DMS79 treated with DMSO at 0.1 percent for 48 hours (cell line): ENCODE measurements at places on chromosomes 11 and 22.

DNA sequence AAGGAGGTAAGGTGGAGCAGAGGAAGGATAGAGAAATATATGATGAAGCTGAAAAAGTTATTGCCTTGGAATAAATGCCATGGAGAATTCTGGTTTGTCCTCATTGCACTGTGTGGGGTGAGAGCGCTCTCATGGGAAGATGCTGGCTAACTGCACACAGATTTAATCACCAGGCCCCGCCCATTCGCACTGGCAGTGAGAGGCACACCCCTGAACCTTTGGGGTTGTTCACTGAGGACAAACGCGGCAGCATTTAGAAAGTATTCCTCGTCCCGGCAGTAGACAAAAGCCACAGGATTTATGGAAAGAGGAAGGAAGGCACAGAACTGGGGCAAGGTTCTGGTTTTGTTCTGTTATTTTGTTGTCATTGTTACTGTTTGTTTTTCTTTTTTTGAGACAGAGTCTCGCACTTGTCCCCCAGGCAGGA lies 70.2 kb downstream of the MED15 start:
- no peak for DNase-seq

DNA sequence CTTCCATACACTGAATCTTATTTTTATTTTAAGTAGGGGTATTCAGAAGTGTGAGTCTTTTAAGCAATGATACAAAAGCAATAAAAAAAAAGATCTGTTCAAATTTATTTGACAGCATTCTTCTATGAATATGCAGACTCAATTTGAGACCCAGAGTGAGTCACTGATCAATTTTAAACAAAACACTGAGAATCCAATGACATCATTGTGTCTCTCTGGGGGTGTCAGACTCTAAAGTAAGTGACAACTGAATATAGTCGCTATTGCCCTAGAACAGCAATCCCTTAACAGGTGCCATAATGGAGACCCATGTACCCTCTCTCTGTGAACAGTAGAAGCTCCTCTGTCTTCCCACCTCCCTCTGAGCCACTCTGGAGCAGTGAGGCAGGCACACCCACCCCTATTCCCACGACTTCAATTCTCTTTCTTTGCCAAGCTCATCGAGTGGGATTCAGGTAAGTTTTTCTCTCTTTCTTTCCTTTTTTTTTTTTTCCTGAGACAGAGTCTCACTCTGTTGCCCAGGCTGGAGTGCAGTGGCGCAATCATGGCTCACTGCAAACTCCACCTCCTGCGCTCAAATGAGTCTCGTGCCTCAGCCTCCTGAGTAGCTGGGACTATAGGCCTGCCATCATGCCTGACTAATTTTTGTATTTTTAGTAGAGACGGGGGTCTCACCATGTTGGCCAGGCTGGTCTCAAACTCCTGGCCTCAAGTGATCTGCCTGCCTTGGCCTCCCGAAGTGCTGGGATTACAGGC lies 5.1 kb upstream of the RPS3 start:
- no peak for DNase-seq

GRCh38 chr11:9004183-9004926 lies 554 bp upstream of the NRIP3 start:
- peak; percentile 41 for DNase-seq

DNA sequence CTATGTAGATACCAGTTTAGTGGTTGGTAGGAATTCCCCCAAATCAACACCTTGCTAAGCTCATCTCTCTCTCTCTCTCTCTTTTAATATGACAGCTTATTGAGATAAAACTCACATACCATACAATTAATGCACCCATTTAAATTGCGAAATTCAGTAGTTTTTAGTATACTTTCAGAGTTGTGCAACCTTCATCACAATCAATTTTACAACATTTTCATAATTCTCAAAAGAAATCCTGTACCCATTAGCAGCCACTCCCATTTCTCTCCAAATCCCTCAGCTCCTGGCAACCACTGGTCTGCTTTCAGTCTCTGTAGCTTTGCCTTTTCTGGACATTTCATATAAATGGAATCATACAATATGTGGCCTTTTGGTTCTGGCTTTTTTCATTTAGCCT lies 13.3 kb downstream of the NNMT start:
- DNase-seq, result no peak

DNA sequence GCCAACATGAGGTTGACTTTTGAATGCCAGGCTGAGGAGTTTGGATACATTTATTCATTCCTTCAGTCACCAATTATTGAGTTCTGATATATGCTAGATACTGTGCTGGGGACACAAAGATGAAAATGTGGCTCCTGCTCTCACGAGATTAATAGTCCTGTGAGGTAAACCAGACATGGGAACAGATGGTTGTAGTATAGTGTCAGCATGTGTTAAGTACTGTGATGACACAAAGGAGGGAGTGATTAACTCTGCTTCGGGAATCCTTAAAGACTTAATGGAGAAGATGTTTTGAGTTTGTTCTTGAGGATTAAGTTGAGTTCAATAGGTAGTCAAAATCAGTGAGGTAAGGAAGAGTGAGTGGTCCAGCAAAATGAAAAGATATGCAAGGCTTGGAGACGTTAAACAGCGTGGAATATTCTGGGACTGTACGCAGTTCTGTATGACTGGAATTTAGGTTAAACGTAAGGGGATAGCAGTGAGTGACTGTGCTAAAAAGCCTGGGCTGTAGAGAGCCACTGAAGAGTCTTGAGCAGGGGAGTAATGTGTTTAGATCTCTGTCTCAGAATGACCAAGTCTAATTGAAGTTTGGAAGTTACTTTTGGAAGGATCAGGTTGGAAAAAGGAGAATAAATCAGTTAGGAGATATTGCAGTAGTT lies 11.8 kb downstream of the RNF121 start:
- no peak for DNase-seq

GRCh38 chr11:26891501-26891900 lies 102.4 kb upstream of the FIBIN start:
- no peak for DNase-seq

GRCh38 chr11:79116600-79116999 lies 324.2 kb downstream of the TENM4 start:
- no peak for DNase-seq

DNA sequence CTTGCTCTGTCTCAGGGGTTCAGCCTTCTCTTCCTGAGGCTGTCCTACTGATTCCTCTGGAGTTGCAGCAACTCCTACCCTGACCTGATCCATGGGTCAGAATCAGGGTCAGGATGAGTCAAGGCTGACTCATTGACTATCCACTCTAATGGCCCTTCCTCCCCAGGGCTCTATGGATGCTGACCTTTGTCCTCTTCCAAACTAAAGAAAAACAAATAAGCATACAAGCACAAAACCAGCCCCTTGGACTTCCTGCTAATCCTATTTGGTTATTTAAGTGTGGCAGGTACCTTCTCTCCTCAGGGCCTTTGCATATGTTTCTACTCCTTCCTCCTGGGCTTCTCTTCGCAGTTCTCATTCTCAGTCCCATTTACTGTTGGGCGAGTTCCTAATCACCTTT lies 204.5 kb upstream of the NAV2 start:
- DNase-seq, result no peak

- DNase-seq, result no peak
Measured at GRCh38 chr11:94002226-94002625, 18.9 kb upstream of the HEPHL1 start.

DNA sequence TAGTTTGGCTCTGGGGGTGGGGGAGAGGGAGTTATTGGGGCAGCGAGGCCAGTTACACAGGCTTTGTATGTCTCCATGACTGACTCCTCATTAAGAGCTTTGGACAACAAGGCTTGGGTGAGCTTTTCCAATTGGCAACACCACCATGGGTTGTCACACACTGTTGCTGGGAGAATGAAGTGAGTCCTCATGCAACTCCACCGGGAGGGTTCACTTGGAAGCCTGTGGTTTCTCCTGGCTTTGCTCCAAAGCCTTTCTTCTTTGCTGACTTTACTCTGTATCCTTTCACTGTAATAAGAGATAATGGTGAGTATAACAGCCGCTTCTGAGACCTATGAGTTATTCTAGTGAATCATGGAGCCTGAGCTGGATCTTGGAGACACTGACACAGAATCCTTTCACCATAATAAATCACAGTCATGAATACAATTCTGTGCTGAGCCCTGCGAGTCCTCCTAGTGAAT lies 24.9 kb downstream of the EIF3F start:
- peak; percentile 10 for DNase-seq

GRCh38 chr11:134468081-134468668 lies 56.1 kb upstream of the B3GAT1 start:
- no peak for DNase-seq

- no peak for DNase-seq
Measured at GRCh38 chr11:58693026-58693425, 38.7 kb downstream of the GLYAT start.

- no peak for DNase-seq
Measured at GRCh38 chr11:1930462-1930830, 10.9 kb downstream of the TNNT3 start.

GRCh38 chr11:34044664-34045485 lies 6.7 kb upstream of the CAPRIN1 start:
- no peak for DNase-seq

DNA sequence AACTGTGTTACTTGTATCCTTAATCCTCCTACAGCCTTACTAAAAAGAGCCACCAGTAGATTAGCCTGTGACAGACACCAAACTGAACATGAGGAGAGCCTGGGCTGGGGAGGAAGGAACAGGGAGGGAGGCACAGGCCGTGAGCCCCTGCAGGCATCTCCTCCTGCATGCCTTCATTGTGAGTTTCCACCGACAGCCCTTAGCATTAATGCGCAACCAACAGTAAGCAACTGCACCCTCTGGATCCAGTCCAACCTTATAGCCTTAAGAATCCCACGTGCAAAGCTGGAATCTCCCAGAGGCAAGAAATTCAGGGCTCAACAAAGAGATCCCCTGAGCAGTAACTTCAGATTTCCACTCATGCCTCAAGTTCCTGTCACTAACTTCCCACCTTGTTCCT lies 84.6 kb downstream of the ETS1 start:
- DNase-seq, result no peak

DNA sequence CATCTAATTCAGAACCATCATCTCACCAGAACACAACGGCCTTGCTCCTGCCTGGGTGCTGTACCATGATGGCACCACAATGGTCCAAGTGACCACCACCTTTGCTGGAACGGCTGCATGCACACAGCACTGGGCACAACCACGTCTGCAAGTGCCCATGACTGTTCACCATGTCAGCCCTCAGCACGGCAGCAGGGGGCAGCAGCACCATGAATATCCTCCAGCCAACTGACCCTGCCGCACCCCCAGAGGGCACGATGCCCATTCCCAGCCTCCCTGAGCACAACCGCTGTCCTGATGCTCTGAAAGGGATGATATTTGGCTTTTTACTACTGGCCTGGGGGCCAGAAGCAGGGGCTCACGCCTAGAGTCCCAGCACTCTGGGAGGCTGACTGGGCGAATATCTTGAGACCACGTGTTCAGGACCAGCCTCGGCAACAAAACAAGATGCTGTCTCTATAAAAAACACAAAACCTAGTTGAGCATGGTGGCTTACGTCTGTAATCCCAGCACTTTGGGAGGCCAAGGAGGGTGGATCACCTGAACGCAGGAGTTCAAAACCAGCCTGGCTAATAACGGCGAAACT lies 25.7 kb downstream of the DRD4 start:
- no peak for DNase-seq

DNA sequence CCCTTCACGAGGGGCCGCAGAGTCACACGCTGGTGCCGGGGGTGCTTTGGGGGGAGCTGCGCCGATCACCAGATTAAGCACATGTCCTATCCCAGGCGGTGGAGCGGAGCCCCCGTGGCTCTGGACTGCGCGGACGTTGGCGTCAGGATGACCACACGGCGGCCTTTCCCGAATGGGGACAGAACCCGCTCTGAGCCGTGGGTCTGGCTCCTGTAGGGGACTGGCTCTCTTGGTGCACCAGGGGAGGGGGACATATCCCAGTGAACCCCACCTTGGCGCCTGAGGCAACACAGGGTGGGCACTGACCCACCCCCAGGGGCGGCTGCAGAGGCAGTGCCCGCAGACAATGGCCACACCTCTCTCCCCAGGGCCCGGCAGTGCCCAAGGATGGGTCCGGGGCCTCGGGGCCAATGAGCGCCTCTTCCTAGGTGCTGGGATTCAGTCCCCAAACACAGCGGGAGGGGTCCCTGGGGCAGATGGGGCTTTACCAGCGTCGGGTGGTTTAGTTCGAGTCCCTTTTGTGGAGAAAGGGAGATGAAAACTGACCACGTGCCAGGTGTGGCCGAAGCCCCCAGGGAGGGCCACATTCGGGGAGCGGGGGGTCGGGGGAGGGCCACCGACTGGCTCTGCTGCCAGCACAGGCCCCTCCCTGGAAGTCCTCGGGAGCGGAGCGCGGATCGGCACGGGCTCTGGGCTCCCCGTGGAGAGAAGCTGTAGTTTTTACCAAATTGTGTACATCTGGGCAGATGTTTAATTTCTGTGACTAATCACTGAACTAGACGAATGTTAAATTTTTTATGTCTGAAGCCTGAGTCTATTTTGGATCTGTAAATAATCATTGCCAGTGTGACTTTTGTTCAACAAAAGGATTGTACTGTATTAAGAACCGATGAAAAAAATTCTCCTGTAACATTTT lies 58.9 kb downstream of the GRAMD4 start:
- DNase-seq, result no peak

DNA sequence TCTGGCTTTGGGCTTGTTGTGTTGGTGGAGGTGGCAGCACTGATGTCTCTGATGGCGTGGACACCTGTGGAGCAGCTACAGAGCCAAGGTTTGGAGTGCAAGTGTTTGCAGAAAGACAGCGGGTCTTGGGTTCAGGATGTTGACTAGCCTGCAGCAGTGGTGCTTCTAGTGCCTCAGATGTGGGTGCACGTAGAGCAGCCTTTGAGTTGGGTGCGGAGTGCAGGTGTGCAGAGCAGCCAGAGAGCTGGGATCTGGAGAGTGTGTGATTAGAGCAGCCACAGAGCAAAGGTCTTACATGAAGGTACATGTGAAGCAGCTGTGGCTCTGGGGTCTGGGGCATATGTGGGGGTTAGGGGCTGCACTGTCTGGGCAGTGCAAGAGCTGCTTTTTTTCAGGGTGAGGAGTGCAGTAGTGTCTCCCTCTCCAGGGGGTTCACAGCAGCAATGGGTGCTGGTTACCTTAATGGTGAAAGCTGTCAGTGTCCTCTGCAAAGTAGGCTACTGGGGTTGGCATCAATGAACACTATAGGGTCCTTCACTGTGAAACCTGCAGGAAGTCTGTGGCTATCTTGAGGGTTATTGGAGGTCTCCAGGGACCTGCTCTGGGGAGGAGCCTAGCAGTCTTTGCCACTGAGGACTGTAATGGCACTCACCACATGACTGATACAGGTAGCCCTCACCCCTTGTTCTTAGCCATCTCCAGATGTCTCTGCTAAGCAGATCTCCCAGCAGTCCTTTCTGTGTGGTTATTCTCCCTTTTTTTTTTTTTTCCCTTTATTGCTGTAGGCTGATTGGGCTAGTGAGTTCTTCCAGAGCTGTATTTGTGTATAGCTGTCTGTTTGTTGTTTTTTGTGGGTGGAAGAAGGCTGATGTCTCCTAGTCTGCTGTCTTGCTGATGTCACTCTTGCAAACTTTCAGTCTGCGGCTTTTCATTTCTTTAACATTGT lies 14.3 kb downstream of the BIRC2 start:
- DNase-seq, result no peak

GRCh38 chr11:125356797-125357196 lies 139.3 kb downstream of the FEZ1 start:
- DNase-seq, result no peak

- peak; percentile 1 for DNase-seq
Measured at GRCh38 chr22:44735518-44736428, 16.6 kb upstream of the ARHGAP8 start.

- no peak for DNase-seq
Measured at GRCh38 chr11:79438631-79439409, 2.0 kb downstream of the TENM4 start.

GRCh38 chr11:78386215-78386941 lies 31.2 kb downstream of the GAB2 start:
- no peak for DNase-seq

GRCh38 chr22:39501644-39502108 lies 414 bp upstream of the MIEF1 start:
- no peak for DNase-seq
